ENCODE measurements at places on chromosomes 7 and 10. TPM values are rescaled to one million over a fixed set of nuclear protein-coding genes. Genes with fewer than 3 reads are reported as not detected.

The BLVRA gene
- total RNA-seq: 27.4 TPM

The TMEM72 gene
- 0.80 TPM for total RNA-seq

The MCM10 gene
- total RNA-seq: 89.3 TPM

The PLA2G12B gene
- not detected for total RNA-seq

The LLCFC1 gene
- total RNA-seq: not detected

The ADIRF gene
- total RNA-seq: not detected

The ANKRD26 gene
- total RNA-seq: 15.2 TPM

The FAM131B gene
- 1.9 TPM for total RNA-seq

The ZNF425 gene
- total RNA-seq: 1.1 TPM

The NKX1-2 gene
- total RNA-seq: not detected

The PNLIPRP3 gene
- not detected for total RNA-seq

GRCh38 chr10:100347568-100348195 is 649 bp downstream of the SCD start:
- DNase-seq: peak; percentile 40

GRCh38 chr10:11755512-11756263 is 13.5 kb downstream of the ECHDC3 start:
- DNase-seq: no peak

GRCh38 chr7:43044511-43044910 is 67.9 kb upstream of the HECW1 start:
- DNase-seq: no peak

GRCh38 chr7:123755338-123755737 is 6.5 kb upstream of the WASL start:
- no peak for DNase-seq

DNA sequence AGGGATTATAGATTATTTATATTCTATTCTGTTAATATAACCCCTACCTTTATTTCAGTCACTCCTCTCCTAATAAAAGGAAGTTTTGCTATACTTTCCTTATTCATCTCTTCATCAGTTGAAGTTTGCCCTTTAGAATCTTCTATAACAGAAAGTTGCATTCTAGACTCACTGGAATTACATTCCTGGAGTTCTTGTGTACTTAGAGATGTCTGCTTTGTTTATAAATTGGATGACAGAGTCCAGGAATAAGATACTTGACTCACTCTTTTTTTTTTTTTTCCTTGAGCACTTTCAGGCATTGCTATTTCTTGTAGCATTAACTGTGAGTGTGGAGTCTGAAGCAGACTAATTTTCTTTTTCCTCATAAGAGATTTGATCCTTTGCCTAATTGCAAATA is 640.8 kb downstream of the XPNPEP1 start:
- no peak for DNase-seq

- no peak for DNase-seq
Observed at GRCh38 chr10:96468845-96469244, 44.9 kb downstream of the TLL2 start.

GRCh38 chr7:132464740-132465139 is 111.5 kb downstream of the PLXNA4 start:
- DNase-seq: no peak

DNA sequence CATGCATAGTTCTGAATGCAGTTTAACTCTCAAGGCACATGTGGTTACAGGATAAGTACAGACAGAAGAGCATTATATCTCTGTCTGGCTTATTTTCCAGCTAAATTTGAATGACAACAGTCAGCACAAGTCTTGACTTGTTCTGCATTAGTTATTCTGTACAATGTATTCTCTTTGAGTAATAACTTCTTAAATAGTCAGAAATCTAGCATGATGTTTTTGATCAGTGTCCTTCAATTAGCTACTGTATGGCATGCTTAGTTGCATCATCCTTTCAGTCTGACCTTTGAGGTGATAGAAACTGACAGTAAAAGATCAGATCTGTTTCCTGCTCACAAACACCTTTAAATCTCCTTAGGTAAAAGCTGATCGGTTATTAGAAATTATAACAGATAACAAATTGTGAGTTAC is 118.1 kb downstream of the ARL4A start:
- peak; percentile 15 for DNase-seq

GRCh38 chr7:158312789-158313188 is 274.8 kb downstream of the PTPRN2 start:
- no peak for DNase-seq

- no peak for DNase-seq
Observed at GRCh38 chr7:80312139-80312661, 177.6 kb downstream of the GNAI1 start.

DNA sequence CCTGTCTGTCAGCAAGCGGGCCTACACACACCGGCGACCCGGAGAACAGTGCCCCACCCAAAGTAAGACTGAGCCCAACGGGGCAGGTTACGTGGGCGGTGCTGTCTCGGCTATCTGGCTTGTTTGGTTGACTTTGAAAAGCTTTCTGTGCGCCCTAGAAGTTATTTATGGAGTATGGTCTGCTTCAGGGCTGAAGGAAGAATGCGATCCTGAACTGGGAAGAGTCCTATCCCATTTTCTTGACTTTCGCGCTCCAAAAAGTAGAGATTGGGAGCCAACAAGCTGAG is 1.5 kb downstream of the INA start:
- no peak for DNase-seq

GRCh38 chr10:19518632-19519031 is 297.6 kb upstream of the PLXDC2 start:
- DNase-seq: no peak

DNA sequence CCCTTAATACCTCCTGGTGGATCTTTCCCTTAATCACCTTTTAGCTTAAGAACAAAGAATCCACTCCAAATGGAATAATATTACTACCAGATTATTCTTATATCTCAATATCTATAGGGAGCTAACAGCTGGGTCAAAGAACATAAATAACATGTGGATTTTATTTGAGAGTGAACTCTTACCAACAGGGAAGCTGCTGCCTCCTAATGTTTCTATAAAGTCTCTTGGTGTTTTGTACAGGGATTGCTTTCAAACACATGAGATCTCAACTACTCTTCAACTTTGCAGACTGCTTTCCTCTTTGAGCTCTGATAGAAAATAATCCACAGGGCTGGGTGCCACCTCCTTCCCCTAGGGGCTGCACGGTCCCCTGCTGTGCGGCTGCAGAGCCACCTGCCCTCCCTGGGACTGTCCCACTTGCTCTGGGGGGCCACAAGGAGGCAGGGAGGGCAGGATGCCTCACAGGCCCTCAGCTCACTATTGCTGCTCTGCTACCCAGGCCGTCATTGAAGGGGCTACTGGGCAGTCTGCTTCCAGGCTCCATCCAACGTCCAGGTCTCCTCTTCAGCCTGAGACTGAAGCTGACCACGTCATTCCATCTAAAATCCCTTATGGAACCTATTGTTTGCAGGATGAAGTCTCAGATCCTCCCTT is 191.2 kb downstream of the CXCL12 start:
- DNase-seq: no peak

GRCh38 chr7:14551310-14551709 is 351.2 kb downstream of the DGKB start:
- no peak for DNase-seq

GRCh38 chr10:85548034-85548433 is 818.6 kb downstream of the GRID1 start:
- peak; percentile 57 for DNase-seq

DNA sequence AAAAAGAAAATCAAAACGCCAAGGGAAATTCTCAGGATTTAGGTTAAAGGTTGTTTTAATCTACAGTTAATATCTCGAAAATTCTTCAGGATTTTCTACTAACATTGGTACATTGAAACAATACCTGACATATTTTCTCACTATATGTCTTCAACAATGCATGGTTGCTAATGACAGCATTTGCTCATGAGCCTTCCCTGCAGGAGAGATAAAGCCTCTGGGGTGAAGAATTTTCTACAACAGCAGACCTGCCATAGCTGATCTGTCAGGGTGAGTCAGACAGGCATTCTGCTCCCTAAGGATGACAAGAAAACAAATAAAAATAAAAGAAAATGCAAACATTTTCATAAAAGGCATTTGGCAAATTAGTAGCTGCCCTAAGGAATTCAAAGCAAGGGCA is 11.7 kb upstream of the GPR37 start:
- DNase-seq: no peak

DNA sequence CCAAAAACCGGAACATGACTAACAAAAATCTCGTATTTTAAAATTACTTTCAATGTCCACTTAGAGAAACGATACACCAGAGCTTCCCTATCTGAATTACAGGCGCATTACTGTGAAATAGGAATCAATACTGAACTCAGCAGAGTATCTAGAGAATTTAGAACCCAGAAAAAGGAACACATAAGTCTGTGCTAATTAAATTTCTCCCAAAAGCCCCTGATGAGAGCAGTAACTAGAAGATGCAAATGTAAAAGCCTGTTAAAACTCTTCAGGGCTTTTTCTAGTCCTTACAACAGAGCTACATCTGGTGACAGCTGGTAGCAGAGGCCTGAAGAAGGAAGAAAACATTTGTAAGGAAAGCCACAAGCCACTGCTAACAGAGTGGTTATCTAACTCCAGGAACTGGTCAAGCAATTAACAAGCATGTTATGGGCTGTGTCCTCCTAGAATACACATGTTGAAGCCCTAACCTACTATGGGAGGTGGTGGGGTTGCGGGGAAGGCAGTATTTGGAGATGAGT is 24.2 kb downstream of the ITIH5 start:
- DNase-seq: no peak

- DNase-seq: no peak
Observed at GRCh38 chr7:46424934-46425333, 503.9 kb upstream of the IGFBP3 start.

GRCh38 chr10:87092861-87093631 is 1.6 kb downstream of the GLUD1 start:
- peak; percentile 78 for DNase-seq

DNA sequence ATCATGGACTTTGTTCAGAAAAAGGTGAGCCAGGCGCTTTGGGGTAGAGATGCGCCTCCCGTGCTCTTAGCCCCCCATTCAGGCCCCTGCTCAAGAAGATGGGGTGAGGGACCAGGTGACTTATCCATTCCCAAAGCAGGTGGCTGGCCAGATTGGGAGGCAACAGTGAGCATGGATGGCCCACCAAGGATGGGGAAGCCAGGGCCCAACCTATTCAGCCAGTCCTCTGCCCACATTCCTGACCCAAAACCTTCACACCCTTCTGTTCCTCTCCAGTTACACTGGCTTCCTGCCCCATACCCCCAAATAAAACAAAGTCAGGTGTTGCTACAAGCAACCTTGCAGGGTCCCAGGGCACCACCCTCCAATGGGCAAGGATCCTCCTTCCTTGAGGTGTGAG is 44.4 kb downstream of the TSPAN15 start:
- no peak for DNase-seq

GRCh38 chr10:119805702-119806230 is 66.9 kb downstream of the MCMBP start:
- DNase-seq: peak; percentile 85

- DNase-seq: no peak
Observed at GRCh38 chr7:107686816-107687387, 26.3 kb downstream of the SLC26A4 start.

DNA sequence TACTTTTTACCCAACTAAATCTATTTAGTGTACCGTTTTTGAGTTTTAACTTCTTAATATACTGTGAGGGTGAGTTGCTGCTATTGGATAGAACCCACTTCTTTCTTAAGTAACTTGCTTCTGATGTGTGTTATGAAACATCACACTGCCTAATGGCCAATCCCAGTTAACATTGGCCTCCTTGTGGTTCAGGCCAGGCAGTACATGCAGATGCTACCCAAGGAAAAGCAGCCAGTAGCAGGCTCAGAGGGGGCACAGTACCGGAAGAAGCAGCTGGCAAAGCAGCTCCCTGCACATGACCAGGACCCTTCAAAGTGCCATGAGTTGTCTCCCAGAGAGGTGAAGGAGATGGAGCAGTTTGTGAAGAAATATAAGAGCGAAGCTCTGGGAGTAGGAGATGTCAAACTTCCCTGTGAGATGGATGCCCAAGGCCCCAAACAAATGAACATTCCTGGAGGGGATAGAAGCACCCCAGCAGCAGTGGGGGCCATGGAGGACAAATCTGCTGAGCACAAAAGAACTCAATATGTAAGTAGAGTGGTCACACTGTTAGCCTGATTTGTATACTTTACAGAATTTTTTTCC is 39.7 kb downstream of the TES start:
- peak; percentile 78 for DNase-seq

DNA sequence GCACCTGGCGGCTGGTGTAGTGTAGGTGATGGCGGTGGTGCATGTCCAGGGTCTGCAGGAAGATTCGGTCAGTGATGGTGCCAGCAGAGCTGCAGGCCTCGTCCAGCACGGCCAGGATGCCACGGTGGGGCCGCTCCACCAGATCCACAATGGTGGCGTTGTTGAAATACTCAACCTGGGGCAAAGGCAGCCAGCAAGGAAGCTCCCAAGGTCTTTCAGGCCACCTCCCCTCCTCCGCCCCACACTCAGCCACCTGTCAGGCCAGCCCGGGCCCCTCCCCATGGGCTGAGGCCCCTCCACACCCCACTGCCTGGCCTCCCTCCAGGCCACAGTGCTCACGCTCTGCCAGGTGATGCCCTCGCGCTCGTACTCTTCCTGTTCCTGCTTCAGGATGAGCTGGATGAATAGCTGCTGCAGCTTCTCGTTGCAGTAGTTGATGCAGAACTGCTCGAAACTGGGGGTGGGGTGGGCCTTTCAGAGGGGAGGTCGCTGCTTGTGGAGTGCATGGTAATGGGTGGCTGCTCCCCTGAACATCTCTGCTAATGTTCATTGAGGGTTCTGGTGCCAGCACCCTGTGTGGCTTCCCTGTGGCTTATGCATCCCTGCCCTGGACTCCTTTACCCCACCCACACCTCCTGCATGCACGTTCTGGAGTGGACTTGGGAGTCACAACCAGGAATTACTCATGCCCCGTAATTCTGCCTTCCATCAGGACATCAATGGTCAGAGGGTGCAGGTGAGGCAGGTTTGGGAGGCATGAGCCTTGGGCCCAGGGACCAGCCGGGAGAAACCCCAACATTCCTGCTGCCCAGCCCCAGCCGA is 8.9 kb downstream of the MYO1G start:
- no peak for DNase-seq

DNA sequence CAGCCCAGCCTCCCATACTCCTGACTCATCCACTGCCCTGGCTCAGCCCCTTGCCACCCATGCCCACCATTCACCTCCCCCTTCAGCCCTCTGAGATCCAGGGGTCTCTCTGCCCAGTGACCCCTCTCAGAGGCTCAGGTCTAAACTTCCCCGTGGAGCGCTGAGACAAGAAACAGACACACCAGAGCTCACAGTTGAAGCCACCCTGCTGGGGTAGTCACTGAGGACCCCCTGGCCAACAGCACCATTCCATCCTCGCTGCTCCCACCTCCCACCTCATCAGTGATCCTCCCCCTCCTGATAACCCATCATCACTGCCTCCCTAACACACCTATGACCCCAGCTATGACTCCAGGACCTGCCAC is 100.7 kb downstream of the GRID1 start:
- no peak for DNase-seq

GRCh38 chr7:25031007-25031406 is 51.0 kb upstream of the OSBPL3 start:
- DNase-seq: no peak

GRCh38 chr7:133958822-133959221 is 168.3 kb upstream of the LRGUK start:
- DNase-seq: no peak

All from A673 (cell line).